OCI-LY7 (cell line): ENCODE measurements at places on chromosomes 1 and 21. TPM values are rescaled to one million over a fixed set of nuclear protein-coding genes. Genes with fewer than 3 reads are reported as not detected.

- DNase-seq, result peak; percentile 68
Measured at GRCh38 chr1:156625436-156626078, 6.3 kb downstream of the HAPLN2 start.

DNA sequence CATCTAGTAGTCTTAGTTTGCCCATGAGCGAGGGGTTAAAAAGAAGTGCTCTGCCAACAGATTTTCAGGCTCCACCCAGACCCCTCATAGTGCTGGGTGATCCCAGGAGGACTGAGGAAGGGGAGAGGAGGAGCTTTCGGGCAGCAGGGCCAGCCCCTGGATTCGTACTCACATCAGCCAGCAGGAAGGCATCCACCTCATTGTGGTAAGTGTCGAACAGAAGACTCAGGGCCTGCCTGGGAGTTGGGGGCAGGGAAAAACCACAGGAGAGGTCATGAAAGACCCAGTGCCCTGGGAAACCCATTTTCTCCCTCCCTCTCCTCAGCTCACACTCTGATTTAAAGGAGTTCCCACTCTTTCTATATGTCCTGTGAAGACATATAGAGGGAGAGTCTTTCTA is 34.9 kb downstream of the PIK3C2B start:
- no peak for DNase-seq

- no peak for DNase-seq
Measured at GRCh38 chr1:207312604-207312920, 8.9 kb upstream of the CD55 start.

GRCh38 chr21:30194701-30195299 is 21.1 kb downstream of the CLDN8 start:
- DNase-seq, result peak; percentile 38

CENPL gene
- total RNA-seq, result 36.1 and 39.3 TPM in 2 replicates

PCBP3 gene
- 0.61 and 1.0 TPM in 2 replicates for total RNA-seq
